ENCODE measurements at places on chromosomes 1 and 21. TPM values are rescaled to one million over a fixed set of nuclear protein-coding genes. Genes with fewer than 3 reads are reported as not detected.

- no peak for DNase-seq
These were observed 399.3 kb downstream of the AJAP1 start for GRCh38 chr1:5053744-5054143.

DNA sequence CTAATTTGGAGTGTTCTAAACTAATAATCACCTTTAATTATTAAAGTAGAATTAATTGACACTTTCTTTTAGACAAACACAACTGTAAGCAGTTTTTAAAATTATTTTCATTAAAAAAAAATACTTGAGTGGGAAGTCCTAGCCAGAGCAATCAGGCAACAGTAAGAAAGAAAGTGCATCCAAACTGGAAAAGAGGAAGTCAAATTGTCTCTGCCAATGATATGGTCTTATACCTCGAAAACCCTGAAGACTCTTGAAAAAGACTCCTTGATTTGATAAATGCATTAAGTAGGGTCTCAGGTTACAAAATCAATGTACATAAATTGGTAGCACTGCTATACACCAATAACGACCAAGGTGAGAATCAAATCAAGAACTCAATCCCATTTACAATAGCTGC is 83.0 kb upstream of the GADD45A start:
- DNase-seq: no peak

DNA sequence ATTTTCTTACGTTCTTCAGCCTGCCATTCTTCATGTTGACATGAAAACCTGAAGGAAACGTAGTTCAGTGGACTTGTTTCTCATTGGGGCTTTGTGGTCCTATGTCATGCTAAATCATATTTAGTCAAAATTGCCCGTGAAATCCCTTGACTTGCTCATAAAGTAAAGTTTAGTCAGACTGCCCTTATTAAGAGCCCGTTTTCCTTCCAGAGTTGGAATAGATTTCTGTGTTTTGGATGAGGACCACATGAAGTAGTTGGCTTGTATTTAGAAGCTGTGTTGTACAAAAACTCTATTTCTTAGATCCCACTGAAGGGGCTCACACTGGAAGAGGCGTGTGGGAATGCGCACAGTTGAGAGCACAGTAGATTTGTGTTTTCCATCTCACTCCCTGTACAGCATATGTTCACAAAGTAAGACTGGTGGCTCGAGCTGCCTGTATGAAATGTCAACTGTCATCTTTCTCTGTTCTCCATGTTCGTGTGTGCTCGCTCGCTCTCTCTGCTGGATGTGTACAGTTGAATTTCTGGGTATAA is 42.4 kb downstream of the CAMTA1 start:
- DNase-seq: no peak

The TRIM46 gene
- total RNA-seq: 14.2 TPM

The CFAP57 gene
- not detected for total RNA-seq

DNA sequence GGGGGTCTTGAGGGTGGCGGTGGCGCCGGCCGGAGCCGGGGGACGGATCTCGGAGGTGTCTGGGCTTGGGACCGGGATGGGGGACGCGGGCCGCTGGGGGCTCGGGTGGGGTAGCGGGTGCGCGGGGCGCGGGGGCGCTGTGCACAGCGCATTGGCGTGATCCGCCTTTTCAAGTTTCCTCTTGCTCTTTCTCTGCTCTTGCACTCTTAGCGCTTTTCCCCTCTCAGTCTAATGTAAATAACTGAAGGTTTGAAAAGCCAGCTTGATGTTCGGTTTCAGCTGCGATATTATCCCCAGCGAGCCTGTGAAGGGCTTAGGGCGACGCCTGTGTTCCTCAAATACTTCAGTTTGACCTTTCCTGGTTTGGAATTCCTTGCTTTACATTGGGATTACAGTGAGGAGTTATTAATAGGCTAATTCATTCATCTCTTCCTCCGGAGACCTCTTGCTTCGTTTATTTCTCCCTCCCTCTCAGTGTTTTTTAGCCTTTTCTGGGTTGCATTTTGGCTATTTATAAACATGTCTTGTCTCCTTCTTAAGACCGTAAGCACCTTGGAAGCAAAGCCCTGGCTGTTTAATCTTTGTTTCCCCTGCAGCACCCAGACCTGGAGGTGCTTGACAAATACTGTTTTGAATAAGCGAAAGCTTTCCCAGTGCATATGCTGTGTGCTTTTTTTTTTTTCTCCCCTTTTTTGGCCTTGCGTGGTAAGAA is 693 bp downstream of the RAB4A start:
- peak; percentile 38 for DNase-seq

- no peak for DNase-seq
These were observed 135.4 kb downstream of the PLXNA2 start for GRCh38 chr1:208108646-208109330.

DNA sequence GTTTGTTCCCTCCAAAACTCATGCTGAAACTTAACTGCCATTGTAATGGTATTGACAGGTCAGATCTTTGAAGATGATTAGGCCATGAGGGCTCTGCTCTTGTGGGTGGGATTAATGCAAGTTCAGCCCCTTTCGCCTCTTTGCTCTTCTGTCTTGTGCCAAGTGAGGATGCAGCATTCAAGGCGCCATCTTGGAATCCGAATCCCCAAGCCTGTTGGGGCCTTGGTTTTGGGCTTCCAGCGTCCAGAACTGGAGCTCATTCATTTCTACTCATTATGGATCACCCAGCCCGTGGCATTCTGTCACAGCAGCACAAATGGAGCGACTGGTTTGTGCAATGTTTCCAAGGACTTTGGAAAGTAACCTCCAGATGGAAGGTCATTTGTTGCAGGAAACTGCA is 5.6 kb downstream of the TTC34 start:
- no peak for DNase-seq

The SV2A gene
- 7.7 TPM for total RNA-seq

The FNDC5 gene
- not detected for total RNA-seq

- peak; percentile 37 for DNase-seq
These were observed 202.0 kb downstream of the USH2A start for GRCh38 chr1:216221260-216221700.

- no peak for DNase-seq
These were observed 79.6 kb downstream of the NEGR1 start for GRCh38 chr1:72202761-72203160.

- DNase-seq: no peak
These were observed 5.5 kb upstream of the LCE2D start for GRCh38 chr1:152657677-152658076.

The GBP5 gene
- 370 TPM for total RNA-seq

GRCh38 chr1:232306269-232306961 is 323.5 kb downstream of the SIPA1L2 start:
- DNase-seq: no peak

The MANEAL gene
- total RNA-seq: 1.5 TPM

DNA sequence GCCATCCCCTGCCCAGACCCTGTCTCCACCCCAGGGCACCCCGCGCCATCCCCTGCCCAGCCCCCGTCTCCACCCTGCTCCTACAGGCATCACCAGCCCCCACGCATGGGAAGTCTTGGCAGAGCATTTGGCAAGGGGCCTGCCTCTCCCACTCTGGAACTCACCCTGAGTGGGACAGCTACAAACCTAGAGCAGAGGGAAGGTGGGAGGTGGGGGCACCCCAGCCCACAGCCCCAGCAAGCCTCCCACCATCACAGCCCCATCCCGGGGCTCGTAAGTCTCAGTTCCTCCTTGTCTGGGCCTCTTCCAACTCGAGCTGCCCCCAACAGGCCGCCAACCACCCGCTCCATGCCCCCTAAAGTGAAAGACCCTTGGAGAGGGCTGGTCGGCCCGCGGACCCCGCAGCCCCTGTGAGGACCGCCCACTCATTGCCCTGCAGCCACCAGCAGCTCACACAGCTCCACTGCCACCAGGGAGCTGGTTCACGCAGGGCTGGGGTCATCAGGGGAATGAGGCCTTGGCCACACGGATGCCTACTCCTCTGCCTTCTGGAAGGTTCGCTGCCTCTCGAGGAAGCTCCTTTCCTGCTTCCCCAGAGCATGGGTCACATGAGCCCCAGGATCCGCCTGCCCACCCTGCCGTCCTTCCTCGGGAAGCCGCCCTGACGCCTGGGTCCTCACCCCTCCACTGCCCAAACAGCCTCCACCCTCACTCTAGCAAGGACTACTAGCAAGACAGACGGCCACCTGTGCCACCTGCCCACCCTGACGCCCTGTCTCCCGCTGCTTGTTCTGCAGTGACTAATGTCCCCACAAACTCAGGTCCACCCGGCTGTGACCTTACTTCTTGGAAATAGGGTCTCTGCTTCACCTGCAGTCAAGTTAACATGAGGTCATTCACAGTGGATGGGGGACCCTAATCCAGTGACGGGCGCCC is 14.4 kb downstream of the MEGF6 start:
- no peak for DNase-seq
